Breast epithelium (tissue), 4 donors: ENCODE measurements at places on chromosomes 6 and 20. TPM values are rescaled to one million over a fixed set of nuclear protein-coding genes. Genes with fewer than 3 reads are reported as not detected.

CCDC170 gene
- total RNA-seq: 9.8 TPM

ANKRD66 gene
- total RNA-seq: not detected

CDSN gene
- not detected for total RNA-seq

MCCD1 gene
- total RNA-seq: not detected

C6orf58 gene
- total RNA-seq: 0.66 TPM

TM9SF4 gene
- total RNA-seq: 26.9 TPM

LRFN2 gene
- total RNA-seq: not detected

SLC22A3 gene
- 5.9 TPM for total RNA-seq

NUP43 gene
- 27.8 TPM for total RNA-seq

SMPD2 gene
- 26.2 TPM for total RNA-seq

KHDC1 gene
- 0.32 TPM for total RNA-seq

GABRR1 gene
- not detected for total RNA-seq

CGA gene
- total RNA-seq: not detected

MRAP2 gene
- total RNA-seq: 9.4 TPM

SIRPG gene
- not detected for total RNA-seq

RIN2 gene
- total RNA-seq: 114 TPM

IMPG1 gene
- not detected for total RNA-seq

SIRPB2 gene
- total RNA-seq: 4.3 TPM

SLC17A1 gene
- total RNA-seq: not detected

TBC1D20 gene
- total RNA-seq: 56.6 TPM

SNHG17 gene
- total RNA-seq: 25.2 TPM

CPXM1 gene
- total RNA-seq: 45.4 TPM

LST1 gene
- 10.7 TPM for total RNA-seq

OPN5 gene
- not detected for total RNA-seq

TBXT gene
- not detected for total RNA-seq

HCK gene
- 16.0 TPM for total RNA-seq

CASP8AP2 gene
- total RNA-seq: 16.0 TPM

SRMS gene
- total RNA-seq: not detected

HTR1E gene
- not detected for total RNA-seq

LY6G6C gene
- not detected for total RNA-seq

ABHD16B gene
- total RNA-seq: not detected

WFDC5 gene
- not detected for total RNA-seq

IER3 gene
- total RNA-seq: 64.1 TPM

SLCO4A1 gene
- 8.8 TPM for total RNA-seq

MOXD1 gene
- 2.9 TPM for total RNA-seq

TMEM200A gene
- 4.8 TPM for total RNA-seq
